Activated CD8-positive, alpha-beta memory T cell treated with anti-CD3 and anti-CD28 coated beads for 24 hours (primary cell): ENCODE measurements at places on chromosomes 3 and 15.
A peak's percentile ranks its signal among the peaks of the same experiment; 100 is the strongest.

GRCh38 chr3:187136337-187136736, 3.0 kb downstream of the RPL39L start:
- no peak for DNase-seq

DNA sequence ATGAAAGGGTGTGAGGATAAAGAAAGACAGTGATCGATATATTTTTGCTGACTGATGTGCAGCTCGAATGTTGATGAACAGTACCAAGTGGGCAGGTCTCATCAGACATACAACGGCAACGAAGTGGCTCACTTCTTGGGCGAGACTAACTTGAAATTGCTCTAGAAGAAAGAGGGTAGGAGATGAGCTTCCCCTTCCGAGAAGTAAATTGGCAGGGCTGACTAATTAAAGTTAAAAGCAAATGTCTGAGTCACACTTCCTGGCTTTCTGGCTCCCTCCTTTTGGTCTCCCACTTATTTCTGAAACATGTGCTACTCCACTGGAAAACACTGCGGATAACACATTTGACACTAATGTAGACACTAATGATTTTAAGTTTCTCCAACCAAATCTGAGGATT, 228.3 kb downstream of the ABHD5 start:
- DNase-seq, result no peak

DNA sequence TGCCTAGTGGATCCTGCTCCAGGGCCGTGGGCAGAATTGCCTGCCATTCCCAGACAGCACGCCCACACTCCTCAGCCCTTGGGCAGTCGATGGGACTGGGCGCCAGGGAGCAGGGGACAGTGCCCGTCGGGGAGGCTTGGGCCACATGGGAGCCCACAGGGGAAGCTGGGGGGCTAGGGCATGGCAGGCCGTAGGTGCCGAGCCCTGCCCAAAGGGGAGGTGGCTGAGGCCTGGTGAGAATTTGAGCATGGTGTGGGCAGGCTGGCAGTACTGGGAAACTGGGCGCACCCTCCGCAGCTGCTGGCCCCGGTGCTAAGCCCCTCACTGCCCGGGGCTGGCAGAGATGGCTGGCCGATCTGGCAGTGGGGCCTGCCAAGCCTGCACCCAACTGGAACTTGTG, 1225.9 kb upstream of the EPHA6 start:
- no peak for DNase-seq

DNA sequence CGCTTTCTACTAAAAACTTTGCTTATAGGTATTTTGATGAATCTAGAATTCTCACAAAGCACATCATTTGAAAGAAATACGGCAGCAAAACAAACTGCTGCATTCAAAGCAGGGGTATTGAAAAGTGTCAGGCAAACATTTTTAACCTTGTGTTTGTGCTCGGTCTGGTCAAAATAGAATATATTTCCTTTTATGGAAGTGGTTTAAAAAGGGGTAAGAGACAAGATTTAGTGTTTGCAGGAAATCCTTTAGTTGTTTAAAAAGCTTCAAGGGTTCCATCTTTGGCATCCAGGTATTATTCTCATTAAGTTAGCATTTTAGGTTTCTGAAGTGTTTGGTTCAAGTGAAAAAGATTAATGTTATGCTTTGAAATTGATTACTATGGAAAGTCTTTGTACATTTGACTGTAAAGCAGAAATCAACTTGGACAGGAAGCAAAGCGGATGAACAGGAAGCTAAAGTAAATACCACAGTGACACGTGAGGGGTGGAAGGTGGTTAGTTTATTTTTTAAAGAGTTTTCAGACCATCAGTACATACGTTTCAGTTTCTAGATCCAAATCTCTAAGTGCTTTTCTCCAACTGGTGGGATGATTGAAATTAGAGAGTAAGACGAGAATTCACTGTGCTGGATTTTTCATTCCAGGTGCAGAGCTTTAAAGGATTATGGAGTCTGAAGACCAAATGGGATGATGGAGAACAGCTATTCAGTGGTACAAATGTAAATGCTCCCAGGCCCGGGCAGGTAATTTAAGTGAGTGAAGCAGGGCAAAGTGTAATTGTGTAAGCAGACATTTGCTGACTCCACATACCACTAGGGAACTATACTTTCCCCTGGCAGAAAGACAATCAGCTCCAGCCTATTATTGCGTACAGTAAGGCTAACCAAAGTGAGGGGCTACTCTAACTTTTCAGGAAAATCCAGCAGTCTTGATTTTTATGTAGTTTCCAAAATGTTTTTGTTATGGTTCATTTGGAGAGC, 341.8 kb upstream of the TBL1XR1 start:
- DNase-seq, result no peak

DNA sequence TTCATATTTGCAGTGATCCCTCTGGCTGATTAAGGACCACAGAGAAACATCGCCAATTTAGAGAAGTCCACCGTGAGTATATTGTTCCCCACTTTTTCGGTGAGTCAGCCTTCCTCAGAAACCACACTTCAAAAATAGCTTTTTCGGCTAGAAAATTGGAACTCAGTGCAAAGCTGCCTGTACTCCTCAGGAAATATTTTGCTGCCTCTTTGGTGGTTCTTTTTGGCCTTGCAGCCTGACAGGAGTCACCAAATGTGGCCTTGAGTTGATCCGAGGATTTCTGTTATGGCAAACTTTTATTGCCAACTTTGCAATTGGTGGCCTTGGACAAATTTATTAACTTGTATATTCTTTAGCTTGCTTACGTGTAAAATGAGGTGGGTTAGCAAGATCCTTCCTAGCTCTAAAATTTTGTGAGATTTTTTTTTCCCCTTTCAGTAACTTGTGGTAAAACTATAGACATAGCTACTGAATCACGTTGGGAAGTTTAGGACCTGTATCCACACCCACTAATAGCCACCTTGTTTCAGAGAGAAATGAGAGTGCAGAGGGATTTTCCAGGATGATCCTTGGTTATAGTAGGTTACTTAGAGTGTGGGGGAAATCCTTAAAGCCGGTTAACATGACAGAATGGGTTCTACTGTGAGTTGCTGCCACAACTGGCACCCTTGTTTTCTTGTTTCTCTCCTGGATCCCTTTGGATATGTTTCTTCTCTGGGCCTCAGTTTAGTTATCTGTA, 9.9 kb downstream of the ARL6IP5 start:
- no peak for DNase-seq

DNA sequence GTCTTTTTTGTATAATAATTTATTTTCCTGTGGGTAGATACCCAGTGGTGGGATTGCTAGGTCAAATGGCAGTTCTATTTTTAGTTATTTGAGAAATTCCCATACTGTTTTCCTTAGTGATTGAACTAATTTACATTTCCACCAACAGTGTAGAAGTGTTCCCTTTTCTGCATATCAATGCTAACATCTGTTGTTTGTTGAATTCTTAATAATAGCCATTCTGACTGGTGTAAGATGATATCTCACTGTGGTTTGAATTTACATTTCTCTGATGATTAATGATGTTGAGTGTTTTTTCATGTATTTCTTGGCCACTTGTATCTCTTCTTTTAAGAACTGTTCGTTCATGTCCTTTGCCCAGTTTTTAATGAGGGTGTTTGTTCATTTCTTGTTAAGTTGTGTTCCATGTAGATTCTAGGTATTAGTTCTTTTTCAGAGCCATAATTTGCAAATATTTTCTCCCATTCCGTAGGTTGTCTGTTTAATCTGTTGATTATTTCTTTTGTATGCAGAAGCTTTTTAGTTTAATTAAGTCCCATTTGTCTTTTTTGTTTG, 713.3 kb upstream of the EPHA6 start:
- DNase-seq, result no peak

DNA sequence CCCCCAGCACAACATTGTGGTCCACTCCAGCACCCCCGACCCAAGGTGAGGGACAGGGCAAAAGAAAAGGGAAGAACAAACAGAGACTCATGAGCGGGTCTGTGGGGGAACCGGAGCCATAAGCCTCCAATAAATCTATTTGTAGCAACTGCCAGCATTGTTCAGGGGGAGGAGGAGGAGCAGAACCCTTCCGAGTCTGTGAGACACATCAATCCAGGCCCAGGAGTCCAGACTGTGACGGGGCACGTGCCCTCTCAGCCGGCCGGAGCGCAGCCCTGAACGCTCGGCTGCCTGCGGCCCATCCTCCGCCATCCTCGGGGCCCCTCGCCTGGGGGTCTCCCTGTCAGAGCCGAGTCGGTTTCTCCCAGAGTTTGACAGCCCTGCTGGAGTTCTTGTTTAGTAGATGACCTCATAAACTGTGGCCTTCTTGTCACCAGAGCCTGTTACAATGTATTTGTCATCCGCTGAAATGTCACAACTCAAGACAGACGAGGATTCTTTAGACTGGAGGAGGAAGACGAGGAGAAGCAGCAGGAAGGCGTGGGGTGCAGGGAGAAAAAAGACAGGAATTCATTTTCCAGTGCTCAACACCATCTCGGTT, 47.9 kb downstream of the TLE3 start:
- DNase-seq, result no peak

DNA sequence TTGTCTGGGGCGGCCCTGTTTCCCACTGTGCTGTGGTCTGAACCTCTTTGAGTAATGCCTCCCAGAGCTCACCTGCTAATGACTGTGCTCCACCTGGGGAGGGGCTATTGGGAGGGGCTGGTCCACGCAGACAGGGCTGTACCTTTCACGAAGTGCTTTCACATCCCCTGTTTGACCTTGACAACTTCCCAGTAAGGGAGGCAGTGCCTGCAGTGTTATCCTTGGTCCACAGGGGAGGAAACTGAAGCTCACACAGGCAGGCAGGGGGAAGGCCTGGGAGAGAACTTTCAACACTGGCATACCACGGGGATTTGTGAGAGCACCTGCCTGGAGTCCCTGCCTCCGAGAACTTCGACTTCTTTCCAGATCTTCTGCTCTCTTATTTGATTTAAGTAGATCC, 91.2 kb downstream of the CACNA1D start:
- no peak for DNase-seq

DNA sequence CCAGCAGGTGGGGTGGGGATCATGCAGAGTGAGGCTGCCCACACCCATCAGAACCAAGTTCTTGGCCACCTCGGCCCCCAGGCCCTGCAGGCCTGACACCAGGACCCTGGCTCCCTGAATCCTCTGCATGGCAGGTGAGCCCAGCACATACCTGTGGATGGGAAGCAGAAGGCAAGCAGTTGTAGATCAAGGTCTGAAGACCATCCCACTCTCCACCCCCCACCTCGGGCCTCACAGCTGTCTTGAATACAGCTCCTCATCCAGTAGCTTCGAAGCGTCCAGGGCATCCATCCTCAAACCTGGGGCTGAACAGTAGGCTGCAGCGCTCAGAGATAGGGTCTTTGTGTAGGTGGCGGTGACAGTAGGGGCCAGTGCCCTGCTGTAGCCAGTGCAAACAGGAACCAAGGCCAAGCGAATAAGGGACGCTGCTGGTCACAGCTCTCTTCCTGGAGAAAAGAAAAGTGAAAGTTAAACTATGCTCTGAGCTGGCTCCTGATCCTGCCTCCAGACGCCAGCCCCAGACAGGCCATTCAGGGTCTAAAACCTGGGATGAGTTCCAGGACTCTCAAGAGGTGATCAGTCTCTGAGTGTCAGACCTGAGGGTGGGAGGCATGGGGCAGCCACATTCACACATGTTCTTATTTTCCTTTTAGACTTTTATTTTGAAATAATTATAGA, at the start of gene UBA7:
TSS of gene UBA7 (minus strand) at position 457 of the 678 bp plus-strand sequence. CDS start at position 291, 166 bp downstream.
- DNase-seq, result peak; percentile 81

DNA sequence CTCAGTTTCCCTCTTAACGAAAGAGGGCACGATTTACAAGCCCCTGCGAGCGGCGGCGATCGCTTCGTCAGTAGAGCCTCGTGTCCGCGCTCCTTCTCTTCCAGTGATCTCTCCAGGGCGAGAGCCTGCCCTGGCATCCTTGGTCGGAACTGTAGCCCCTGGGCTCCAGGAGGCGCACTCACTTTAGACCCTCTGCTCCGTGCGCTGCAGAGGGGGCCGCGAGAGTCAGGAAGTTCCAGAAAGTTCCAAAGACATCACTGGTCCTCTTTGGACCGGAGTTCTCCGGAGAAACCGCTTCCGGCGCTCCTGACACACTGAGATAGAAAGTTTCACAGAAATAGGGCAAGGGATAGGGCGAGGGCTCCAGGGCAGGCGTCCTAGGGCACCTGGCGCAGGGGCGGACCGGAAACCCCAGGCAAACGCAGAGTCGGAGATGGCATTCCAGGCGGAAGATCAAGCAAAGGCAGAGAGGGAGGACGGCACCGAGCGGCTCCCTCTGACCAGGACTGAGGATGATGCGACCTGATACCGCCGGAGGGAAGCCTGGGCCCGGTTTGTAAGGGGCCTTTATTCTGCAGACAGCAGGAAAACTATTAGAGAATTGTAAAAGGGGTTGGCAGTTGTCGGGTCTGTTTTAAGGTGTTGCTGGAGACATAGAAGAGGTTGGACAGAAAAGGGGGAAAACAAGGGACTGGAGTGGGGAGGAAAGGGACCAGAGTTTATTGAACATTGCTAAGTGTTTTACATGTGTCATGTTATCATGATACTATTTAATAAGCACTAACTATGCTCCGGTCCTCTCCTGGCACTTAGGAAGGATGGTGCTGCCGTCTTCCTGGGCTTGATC, 1.3 kb upstream of the CPEB1 start:
- no peak for DNase-seq

GRCh38 chr3:48077815-48078214, 61.6 kb upstream of the MAP4 start:
- DNase-seq, result no peak

GRCh38 chr3:98884675-98885371, 16.7 kb downstream of the DCBLD2 start:
- DNase-seq, result no peak

DNA sequence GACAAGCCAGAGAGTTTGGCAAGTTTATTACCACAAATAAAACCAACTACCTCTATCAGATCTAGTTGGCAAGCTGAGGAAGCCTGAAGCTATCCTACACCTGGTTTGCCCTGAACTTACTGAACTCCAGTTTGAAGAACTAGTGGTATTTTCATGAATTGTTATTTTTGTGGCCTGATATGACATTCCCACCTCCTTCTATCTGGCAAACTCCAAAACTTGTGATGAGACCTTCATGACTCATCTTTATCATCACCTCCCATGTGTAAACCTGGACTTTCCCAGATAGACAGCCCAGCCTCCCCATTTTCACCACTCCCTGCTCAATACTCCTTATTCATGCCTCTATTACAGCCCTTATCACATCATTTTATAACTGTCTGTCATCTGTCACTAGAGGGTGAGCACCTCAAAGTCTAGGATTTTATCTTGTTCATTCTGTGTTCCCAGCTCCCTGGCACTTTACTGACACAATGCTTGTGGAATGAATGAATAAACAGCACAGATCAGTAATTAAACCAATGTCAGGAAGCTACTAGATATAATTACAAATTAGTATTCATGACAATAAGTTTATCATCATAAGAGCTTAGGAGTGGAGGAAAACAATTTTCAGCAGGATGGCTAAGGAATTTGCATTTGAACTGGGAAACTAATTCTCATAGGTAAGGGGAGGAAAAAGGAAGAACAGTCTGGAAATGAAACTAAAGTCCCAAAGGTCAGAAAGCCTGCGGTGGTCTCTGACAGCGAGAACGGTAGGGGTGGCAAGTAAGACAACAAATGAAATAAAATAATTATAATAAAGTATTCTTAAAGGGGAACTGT, 13.2 kb upstream of the TRANK1 start:
- DNase-seq, result no peak

DNA sequence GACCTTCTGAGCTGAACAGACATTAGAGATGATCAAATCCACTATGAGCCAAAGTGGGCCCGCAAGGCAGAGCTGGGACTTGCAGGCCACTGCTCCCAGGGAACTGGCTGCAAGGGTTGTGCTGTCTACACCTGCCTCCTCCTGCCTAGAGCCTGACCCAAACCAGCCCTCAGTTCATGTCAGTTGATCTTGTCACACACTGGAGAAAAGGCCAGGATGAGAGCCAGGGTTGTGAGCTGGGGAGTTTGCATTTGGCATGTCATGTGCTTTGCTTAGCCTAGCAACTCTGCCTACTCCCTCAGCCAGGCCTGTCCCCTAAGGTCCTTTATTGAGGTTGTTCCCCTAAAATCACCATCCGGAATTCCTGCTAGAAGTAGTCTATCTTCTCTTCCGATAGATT, 67.8 kb downstream of the RAB11A start:
- no peak for DNase-seq

- DNase-seq, result no peak
Observed at GRCh38 chr3:8571256-8571655, 69.6 kb downstream of the LMCD1 start.
